ENCODE measurements at places on chromosomes 11 and 22.

DNA sequence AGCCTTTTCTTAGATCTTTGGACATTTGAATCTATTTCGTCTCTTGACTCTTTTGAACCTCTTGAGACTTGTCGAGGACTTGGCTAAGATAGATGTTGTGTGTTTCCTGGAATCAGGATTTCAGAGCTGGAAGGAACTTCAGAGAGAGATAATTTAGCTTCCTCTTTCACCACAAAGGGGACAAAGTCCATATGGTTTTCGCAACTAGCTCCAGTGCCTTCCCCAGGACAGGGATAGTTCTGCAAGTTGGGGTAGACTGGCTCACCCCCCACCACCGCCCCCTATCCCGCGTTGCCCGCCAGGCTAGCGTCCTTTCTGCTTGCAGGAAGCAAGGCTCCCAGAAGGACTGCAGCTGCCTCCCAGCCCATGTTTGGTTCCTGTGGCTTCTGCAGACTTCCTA, 75.7 kb upstream of the MYO18B start:
- no peak for DNase-seq

GRCh38 chr11:103897160-103897936, 139.1 kb upstream of the DDI1 start:
- DNase-seq: no peak

- no peak for DNase-seq
These were observed 47.5 kb downstream of the PAMR1 start for GRCh38 chr11:35477901-35478300.

- no peak for DNase-seq
These were observed 35.5 kb upstream of the ST14 start for GRCh38 chr11:130124096-130124495.

GRCh38 chr11:67647471-67647870, 3.1 kb downstream of the ACY3 start:
- DNase-seq: peak; percentile 14

DNA sequence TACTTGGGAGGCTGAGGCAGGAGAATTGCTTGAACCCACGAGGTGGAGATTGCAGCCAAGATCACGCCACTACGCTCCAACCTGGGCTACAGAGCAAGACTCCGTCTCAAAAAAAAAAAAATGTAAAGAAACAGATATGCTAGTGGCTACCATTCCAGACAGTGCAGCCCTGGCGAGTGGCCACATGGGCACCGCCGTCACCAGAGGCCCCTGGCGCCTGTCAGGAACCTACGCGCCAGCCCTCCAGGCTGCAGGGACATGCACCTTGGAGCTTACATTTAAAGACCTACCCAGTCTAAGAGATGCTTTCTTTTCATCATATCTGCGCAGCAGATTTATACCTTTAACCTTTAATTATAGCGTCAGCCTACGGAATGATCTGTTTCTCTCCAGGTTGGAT, 37.2 kb upstream of the IGSF9B start:
- DNase-seq: no peak

GRCh38 chr11:120030411-120030810, 107.5 kb downstream of the TRIM29 start:
- no peak for DNase-seq

- no peak for DNase-seq
These were observed 9.9 kb downstream of the NAP1L4 start for GRCh38 chr11:2982214-2982613.

DNA sequence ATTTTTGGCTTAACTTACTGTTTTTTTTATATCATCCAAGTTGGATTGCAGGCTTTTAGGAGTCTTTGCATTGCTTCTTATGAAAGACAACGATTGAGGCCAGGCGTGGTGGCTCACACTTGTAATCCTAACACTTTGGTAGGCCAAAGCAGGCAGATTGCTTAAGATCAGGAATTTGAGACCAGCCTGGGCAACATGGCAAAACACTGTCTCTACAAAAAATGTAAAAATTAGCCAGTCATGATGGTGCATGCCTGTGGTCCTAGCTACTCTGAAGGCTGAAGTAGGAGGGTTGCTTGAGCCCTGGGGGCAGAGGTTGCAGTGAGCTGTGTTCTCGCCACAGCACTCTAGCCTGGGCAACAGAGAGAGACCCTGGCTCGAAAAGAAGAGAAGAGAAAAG, 56.6 kb downstream of the BID start:
- DNase-seq: no peak

DNA sequence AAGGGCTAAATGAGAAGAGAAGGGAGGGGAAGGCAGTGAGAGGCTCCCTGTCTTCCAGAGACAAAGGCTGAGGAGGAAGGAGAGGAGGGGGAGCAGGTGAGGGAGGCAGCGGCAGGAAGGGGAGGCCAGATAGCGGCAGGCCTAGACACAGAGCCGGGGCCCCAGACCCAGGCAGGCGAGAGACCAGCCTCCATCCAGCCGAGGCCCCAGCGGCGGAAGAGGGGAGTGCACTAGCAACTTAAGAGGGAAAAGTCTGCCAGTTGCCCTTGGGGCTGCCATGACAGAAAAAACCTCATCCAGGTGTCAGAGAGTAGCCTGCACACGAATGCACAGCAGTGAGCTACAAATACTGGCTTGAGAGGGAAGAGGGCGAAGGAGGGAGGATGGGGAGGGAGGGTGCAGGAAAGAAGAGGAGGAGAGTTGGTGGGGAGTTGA, 46.7 kb downstream of the IGLL1 start:
- DNase-seq: peak; percentile 3

DNA sequence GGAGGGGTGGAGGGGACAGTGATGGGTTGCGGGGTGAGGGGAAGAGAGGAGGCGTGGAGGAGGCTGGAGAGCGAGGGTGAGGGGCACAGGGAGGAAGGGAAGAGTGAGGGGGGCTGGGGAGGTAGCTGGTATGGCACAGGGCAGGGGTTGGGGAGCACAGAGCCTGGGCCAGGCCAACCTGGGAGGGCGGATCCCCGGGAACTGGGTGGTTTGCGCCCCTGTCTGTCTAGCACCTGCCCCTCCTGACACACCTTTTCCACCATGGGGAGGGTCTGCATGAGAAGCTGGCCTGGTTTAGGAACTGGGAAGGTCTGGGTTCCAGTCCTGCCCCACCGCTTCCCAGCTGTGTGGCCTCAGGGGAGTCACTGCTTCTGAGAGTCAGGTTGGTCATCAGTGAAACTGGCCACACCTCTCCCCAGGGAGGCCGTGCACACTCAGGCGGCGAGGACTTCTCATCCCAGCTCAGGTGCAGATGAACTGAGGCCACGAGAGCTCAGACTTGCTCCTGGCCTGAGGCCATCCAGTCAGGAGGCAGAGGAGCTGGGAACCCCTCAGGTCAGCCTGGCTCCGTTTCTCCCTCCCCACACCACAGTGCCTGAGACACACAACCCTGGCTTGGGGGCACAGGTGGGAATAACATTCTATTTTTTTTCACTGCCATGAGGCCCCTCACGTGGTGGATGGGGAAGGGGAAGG, 95.6 kb downstream of the PHF21B start:
- DNase-seq: no peak

DNA sequence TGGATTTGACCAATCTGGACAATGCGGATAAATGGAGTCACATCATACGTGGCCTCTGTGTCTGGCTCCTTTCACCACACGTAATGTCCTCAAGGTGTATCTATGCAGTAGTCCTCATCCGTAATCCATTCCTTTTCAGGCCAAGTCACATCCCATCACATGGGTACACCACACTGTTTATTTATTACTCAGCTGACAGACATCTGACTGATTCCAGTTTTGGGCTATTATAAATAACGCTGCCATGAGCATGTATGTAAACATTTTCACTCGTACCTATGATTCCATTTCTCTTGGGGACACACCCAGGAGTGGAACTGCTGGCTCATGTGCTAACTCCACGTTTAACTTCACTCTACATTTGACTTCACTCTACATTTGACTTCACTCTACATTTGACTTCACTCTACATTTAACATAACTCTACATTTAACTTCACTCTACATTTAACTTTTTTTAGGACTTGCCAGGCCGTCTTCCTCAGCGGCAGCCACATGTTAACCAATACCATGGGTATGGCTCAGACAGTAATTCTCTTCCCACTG, 52.1 kb downstream of the SHANK2 start:
- no peak for DNase-seq

GRCh38 chr11:112366777-112367176, 106.1 kb upstream of the PLET1 start:
- DNase-seq: no peak

DNA sequence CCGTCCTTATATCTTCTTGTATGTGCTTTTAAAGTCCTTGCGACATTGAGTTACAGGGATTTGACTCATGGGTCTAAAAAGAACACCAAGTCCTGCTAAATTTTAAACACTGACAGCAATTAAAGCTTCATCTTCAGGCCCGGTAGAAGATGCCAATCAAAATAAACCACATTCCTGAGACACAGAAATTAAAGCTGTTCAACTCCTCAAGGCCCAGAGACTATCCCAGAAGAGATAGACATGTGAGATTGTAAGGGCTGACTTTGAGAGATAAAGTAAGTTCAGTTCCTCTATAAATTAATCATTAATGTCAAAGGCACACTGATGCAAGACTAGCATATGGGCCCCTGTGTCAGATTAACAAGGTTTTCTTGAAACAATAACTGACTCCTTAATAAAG, 49.8 kb downstream of the OSBPL5 start:
- DNase-seq: no peak

- peak; percentile 42 for DNase-seq
These were observed at the start of gene BRD1 for GRCh38 chr22:49827853-49828598. TSS of gene BRD1 (minus strand) at chr22:49827873. CDS start at chr22:49824317, 3,556 bp downstream.

- no peak for DNase-seq
These were observed 57.1 kb downstream of the ARHGAP8 start for GRCh38 chr22:44809456-44809855.

DNA sequence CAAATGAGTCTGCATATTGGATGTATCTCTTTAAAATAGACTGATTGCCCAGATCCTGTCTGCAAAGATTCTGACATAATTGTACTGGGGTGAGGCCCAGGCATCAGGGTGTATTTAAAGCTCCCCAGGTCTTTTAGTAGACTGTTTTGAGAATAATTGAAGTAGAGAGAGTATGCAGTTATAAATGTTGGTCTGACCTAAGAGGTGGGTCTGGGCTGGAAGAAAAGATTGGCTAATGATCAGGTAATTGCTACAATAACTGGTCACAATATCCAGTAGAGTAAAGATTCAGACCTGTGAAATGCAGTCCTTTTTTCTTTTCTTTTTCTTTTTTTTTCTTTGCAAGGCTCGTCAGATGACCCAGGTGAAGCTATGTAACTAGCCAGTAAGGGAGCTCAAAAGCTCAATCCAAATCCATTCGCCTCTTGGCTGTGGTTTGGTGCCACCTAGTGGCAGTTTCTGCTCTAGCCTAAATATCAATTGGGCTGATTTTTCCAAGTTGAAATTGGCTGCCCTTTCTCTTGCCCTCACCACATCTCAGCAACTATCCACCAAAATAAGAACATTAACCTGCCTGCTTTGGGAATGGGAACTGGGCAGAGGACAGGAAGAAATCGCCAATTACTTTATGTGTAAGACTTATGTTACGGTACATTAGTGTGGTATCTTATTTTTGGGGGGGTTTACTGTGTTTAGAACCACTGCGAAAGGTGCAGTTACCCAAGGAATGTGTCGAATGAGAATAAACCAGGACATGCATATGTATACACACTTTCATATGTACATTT, 45.9 kb downstream of the ZNF143 start:
- DNase-seq: peak; percentile 69

DNA sequence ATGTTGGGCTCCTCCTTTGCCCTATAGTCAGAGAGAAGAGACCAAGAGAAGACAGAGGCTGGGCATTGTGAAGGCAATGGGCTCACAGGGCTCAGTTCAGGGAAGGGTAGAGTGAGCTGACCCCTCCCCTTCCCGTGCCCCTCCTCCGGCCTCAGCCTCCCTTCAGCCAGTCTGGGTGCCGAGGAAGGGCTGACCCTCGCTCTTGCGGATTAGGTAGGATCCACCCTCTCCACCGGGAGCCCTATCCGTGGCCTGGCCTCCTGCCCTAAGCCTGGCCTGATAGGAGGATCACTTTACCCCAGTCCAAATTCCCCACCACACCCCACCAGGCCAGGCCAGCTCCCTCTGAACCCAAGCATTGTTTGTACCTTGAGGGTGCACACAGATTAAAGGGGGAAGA, 1.8 kb upstream of the PPP1R14B start:
- DNase-seq: no peak

DNA sequence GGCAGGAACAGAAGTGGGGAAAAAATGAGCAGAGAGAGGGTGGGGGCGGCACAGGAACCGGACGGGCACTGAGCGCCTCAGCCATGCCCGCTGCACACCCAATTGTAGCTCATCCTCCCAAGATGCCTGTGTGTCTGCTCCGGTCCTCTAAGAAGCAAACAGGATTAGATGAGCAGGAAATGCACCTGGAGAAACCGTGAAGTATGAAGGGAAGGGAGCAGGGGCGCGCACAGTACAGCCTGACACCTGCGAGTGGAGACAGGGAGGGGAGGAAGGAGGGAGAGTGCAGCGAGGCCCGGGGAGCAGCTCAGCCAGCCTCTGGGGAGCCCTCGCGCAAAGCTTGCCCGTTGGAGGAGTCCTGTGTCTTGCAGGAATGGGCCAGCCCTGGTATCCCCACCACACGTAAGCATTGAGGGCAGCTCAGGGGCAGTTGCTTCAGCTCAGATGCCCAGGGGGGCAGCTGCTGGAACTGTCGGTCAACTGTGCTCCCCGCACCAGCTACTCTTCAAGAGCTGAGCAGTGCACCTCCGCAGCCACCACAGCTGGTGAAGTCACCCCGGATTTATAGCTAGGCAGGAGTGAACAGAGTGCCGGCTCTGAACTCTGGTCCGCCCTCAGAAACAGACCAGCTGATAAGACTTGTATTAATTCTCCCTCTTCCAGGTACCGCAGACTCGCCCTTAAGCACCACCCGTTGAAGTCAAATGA, 7.0 kb downstream of the DNAJB13 start:
- DNase-seq: no peak

- no peak for DNase-seq
These were observed 9.6 kb upstream of the WNT11 start for GRCh38 chr11:76215941-76216340.
